ENCODE measurements at places on chromosomes 12 and 14.
A peak's percentile ranks its signal among the peaks of the same experiment; 100 is the strongest.

GRCh38 chr12:104582739-104583138 is 126.0 kb downstream of the CHST11 start:
- DNase-seq: no peak

- no peak for DNase-seq
Measured at GRCh38 chr14:95502381-95502950, 14.0 kb downstream of the SYNE3 start.

DNA sequence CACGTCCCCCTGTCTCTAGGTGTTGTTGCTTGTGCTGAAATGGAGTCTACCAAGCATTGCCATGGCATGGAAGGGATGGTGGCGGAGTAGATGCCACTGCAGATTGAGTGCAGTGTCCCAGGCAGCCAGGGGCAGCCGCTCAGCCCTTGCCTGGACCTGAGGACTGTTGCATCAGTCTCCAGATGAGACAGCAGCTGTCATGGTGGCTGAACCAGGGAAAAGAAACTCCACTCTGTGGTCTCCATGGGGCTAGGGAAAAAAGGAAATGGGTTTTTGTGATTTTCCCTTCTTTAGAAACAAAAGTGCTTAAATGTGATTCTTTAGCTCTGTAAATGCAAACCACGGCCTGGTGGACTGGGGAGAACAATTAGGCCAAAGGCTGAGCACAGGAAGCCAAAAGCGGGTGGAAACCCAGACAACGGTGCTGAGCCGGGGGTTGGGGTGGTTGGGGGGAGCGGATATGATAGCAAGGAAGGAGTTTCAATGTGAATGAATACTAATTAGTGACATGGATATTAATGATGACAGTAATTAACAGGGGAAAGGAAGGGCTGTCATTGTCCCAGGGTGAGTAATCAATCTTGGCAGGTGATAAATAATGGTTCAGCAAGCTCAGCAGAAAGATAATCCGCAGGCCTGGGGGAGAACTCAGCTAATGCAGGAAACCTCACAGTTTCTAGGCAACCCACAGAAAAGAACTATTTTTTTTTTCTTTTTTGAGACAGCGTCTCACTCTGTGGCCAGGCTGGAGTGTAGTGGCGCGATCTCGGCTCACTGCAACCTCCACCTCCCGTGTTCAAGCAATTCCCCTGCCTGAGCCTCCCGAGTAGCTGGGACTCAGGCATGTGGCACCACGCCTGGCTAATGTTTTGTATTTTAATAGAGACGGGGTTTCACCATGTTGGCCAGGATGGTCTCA is 442.6 kb downstream of the DPF3 start:
- DNase-seq: no peak

- no peak for DNase-seq
Measured at GRCh38 chr14:24613241-24613640, 3.8 kb upstream of the GZMH start.

DNA sequence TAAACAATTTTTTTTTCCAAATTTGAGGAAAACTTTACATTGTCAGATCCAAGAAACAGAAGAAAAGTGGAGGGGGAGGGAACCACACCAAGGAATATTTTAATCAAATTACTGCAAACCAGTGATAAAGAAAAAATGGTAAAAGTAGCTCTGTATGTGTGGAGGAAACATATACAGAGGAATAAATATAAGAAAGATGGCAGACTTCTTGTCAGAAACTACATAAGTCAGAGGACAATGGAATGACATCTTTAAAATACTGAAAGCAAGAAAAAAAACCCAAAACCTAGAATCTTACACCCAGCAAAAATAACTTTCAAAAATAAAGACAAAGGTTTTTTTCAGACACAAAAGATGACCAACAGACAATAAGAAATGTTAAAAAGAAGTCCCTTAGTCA is 10.2 kb upstream of the LLPH start:
- DNase-seq: no peak

GRCh38 chr12:69998922-69999321 is 173.9 kb downstream of the MYRFL start:
- DNase-seq: no peak

DNA sequence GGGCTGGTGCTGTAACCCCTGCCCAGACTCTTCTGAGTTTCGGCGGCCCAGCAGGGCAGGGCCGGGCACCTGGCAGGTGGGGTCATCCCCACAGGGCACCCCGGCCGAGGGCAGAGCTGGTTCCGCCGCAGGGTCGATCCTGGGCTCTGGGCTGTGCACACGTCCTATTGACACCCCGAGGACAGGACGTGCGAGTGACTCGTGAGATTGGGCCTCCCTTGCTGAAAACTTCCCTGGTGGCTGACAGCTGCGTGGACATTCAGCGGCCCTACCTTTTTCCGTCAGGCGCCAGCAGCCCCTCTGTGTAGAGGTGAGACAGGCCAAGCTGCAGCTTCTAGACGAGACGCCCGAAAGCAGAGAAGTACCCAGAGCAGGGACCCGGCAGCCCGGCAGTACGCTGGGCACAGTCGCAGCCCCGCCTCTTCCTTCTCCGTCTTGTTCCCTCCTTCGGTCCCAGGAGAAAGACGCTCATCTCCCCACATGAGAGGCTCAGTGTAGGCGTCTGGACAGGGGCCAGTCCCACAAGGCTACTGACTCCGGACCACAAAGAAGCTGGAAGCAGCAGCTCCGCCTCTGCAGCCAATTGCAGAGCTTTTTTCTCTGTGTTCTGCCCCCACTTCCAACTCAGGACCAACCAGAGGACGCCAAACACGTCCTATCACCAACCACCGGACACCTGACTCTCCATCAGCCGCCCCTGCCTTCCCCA is at the start of gene LRCOL1:
Gene LRCOL1, minus strand, starts transcription at position 532 of the 709 bp plus-strand sequence. CDS start 4,331 bp downstream, outside the sequence.
- DNase-seq: no peak

DNA sequence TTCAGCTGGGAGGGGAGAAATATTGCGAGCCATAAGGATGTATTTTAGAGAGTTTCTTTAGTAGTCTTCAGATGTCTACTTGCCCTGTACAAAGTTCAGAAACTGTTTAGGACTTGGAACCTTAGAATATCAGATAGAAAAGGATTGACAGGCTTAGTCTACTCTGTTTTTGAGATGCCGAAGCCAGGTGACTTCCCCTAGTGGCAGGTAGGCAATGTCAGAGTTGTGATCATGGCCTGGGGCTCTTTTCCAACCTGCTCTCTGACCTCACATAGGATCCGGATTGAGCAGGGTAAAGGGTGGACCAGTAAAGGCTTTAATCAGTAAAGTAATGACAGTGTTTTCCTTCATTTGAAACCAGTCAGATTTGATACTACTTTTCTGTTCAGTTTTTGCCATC is 59.6 kb downstream of the PRKCH start:
- DNase-seq: peak; percentile 25

DNA sequence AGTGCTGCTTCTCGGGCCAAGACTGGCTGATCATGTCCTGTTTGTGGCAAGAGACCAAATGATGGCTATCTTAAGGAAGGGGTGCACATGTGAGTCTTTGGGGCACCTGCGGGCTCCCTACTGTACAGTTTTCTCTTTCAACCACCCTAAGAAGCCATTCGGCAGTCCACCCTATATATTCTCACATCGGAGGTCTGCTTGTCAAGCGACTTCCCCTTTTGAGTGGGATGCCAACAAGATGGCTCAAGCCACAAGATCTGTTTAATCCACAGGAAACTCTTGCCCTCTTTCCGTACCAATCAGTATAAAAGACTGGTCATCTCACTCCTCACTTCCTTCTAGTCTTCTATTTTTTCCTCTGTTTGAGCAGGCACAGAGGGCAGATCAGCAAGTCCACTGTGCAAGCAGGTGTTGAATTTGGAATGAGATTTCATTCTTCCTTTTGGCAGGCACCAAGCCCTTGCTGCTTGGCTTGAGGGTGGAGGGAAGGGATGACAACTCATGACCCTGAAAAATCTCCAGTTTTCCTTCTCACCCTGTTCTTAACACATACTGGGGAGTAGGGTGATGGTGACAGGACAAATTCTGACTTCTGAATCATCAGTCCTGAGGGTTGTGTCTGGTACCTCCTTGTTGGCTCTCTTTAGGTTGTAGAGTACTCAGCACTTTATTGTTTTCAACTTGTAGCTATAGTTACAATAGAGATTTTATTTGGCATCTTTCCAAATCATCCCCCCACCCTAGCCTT is 17.6 kb downstream of the LACRT start:
- DNase-seq: no peak

GRCh38 chr12:75509621-75510020 is 1.8 kb downstream of the KRR1 start:
- DNase-seq: no peak

- no peak for DNase-seq
Measured at GRCh38 chr12:44118946-44119345, 283.1 kb downstream of the TMEM117 start.

DNA sequence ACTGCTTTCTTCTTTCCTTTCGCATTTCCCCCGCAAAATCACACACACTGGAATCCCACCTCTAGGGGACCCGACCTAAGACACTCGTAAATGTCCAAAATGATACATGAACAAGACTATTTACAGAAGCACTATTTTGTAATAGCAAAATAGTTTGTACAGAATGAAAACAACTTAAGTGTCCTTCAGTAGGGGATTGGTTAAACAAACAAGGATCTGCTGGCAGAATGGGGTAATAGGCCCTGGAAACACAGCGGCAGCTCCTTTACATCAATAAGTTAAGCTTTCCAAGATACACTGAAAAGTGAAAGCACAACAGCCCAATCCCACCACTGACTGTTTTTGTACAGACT is 48.8 kb downstream of the LTBP2 start:
- DNase-seq: no peak

- no peak for DNase-seq
Measured at GRCh38 chr12:95809000-95809680, 18.6 kb upstream of the NTN4 start.

GRCh38 chr14:64394423-64394822 is 6.3 kb downstream of the MTHFD1 start:
- DNase-seq: no peak

- DNase-seq: peak; percentile 77
Measured at GRCh38 chr12:89373763-89374572, 21.7 kb upstream of the DUSP6 start.

DNA sequence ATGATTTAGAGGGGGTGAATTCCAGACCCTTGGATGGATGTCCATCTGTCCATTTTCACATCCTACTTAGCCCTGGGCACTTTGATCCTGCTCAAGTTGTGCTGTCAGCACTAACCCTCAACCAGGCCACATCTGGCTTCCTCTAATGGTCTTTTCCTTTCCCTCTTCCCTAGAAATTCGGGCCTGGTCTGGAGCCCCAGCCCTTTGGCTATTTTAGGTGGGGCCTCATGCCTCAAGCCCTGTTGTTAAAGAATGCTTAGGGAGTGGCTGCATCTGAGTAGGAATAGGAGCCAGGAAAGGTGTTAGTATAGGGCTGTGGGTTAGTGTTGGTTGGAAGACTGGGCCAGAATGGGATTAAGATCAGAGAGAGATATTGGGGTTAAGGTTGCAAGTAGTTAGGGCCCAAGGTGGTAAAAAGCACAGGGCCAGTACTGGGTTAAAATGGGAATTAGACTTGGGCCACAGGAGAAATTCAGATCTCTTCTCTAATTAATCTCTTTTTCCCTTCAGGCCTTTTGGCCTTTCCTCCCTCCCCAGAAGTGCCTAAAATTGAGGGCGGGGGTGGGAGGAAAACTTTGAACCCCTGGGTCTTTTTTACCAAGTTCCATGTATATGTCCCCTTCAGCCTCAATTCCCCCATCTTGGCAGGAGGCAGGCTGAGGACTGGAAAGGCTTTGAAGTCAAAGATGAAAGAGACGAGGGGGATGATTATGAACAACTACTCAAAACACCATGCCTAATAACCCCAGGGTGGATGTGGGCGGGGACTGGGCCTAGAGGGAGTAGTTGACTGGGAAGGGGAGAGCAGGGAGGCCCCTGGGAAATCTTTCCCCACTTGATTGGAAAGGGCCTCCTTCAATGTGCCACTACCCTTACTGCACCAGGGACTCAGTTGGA is 4.0 kb upstream of the ZNF385A start:
- DNase-seq: no peak

DNA sequence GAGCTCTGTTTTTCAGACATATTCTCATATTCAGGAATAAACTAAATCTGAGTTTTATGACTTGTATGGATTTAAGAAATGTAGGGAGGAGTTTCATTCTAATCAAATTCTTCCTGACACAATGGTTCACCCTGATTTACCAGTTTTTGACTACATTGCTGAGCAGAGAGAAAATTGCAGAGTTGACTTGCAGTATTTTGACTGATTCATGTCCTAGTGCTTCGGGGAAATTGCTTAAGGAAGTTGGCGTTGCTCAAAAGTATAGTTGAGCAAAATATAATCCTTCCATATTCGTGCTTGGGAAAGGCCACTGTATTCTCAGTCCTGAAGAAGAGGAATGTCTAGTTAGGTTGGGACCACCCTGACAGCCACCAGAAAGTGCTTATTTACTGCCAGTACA is 1.3 kb upstream of the TWF1 start:
- no peak for DNase-seq

- peak; percentile 45 for DNase-seq
Measured at GRCh38 chr12:53097564-53098353, at the start of gene IGFBP6. IGFBP6 (plus strand) TSS chr12:53097667; CDS start chr12:53097718, 51 bp downstream.

Data from RWPE1 (cell line).